ENCODE measurements at places on chromosomes 1 and 21.

- no peak for DNase-seq
Measured at GRCh38 chr21:26055010-26055409, 115.6 kb downstream of the APP start.

GRCh38 chr21:42561762-42562650 lies 48.4 kb downstream of the SLC37A1 start:
- no peak for DNase-seq

DNA sequence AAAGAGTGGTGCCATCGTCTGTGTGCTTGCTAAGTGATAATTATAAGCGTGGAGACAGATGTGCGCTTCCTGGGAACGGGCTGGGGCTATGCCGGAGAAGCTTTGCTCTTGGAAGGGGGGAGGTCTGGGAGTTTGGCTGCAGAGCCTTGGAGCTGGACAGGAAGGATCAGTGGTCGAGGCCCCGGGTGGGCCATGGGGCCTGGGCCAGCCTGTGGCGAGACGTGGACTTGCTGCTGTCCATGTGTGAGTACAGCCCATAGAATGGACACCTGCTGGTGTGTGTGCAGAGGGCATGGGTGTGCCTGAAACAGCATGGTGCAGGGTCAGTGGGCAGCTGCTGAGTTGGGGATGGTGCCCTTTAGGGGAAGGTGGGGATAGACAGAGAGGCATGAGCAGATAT lies 121.3 kb downstream of the PCBP3 start:
- DNase-seq: no peak

DNA sequence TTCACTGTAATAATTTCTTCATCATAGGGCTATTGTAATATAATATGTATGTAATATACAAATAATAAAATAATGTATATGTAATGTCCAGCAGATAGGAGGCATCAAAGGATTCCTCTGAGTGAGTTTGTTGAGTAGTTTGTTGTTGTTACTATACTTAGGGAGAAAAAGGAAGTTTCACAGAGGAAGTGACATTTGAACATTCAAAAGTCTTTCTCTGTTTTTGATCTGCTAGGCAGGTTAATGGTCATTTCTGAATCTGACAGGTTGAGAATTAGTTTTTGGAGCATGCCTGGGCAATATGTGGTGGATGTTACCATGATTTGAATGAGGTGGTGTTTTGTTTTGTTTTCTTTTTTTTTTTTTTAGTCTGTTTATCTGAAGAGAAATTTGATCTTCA lies 102.1 kb downstream of the NRDC start:
- DNase-seq: no peak

GRCh38 chr1:35345439-35345981 lies 77.0 kb downstream of the ZMYM4 start:
- no peak for DNase-seq

All from BE2C (cell line).